ENCODE measurements at places on chromosomes 1 and 21. TPM values are rescaled to one million over a fixed set of nuclear protein-coding genes. Genes with fewer than 3 reads are reported as not detected.

Gene LRRC42
- 39.9 TPM for total RNA-seq

DNA sequence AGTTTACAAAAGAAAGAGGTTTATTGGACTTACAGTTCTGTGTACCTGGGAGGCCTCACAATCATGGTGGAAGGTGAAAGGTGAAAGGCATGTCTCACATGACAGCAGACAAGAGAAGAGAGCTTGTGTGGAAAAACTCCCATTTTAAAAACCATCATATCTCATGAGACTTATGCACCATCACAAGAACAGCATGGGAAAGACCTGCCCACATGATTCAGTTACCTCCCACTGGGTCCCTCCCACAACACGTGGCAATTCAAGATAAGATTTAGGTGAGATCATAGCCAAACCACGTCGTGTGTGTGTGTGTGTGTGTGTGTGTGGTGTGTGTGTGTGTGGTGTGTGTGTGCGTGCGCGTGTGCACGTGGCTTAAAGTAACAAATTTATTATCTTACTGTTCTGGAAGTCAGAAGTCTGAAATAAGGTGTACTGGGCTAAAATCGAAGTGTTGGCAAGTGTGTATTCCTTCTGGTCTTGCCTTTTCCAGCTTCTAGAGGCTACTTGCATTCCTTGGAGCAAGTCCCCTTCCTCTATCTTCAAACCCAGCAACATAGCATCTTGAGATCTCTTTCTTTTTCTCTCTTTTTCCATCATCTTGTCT is 48.1 kb upstream of the MPC2 start:
- DNase-seq = no peak
- no peaks in the 10 kb centered on the region for H3K27me3 ChIP-seq
- H3K36me3 ChIP-seq = peaks cover 4% of the 10 kb centered on the region
- H3K27ac ChIP-seq = no peak overlapping the region
- H3K4me1 ChIP-seq = peaks cover 6% of the 10 kb centered on the region
- no peak overlapping the region for H3K4me3 ChIP-seq

DNA sequence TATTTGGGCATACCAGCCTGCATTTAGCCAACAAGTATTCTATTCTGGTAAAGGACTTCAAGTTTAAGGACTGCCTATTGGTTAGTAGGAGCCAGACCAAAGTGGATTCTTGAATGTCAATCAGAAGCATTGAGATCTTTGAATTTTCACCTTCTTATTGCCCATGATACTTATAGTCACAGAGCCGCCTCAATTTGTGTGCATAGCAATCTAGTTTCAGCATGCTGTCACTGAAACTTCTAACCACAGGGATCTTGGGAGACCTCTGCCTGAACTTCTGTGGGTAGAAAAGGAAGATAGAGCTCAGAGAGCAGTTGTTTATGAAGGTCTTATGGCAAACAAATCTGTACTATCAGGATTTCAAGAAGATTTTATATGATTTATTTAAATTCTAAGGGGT is 501.4 kb upstream of the USP24 start:
- H3K36me3 ChIP-seq = no peaks in the 10 kb centered on the region
- peaks cover 50% of the 10 kb centered on the region for H3K4me1 ChIP-seq
- no peak for DNase-seq
- H3K27ac ChIP-seq = peak overlapping the region; percentile 83
- H3K4me3 ChIP-seq = no peak overlapping the region

Gene FAM72C
- total RNA-seq = 3.7 TPM

Gene HSPB7
- not detected for total RNA-seq
